ELF-1 (cell line): ENCODE measurements at places on chromosomes 2 and 18.
A peak's percentile ranks its signal among the peaks of the same experiment; 100 is the strongest.

- no peak for DNase-seq
Measured at GRCh38 chr2:237798236-237799059, at the start of gene RBM44. Gene RBM44, plus strand, starts transcription at chr2:237798779. Its CDS starts 14,831 bp downstream, at chr2:237813610.

DNA sequence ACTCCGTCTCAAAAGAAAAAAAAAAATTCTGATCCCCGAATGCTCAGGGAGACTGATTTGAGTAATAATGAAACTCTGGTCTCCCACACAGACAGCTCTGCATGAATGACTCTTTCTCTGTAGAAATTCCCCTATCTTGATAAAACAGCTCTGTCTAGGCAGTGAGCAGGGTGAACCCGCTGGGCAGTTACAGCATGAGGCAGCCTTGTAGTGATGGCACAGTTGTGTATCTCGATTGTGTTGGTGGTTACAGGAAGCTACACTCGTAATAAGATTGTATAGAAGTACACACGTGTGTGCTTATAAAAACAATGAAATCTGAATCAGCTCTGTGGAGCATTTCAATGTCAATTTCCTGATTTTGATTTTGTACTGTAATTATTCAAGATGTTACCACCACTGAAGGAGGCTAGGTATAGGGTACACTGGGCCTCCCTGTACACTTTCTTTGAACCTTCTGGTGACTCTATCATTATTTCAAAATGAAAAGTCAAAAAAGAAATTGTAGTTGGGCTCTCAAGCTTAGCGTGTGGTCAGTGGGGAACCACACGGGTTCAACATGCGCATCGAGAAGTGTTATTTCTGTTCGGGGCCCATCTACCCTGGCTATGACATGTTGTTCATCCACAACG lies 34.9 kb upstream of the ATP8B1 start:
- no peak for DNase-seq

GRCh38 chr2:168431301-168432024 lies 24.6 kb upstream of the CERS6 start:
- no peak for DNase-seq

GRCh38 chr2:127643439-127644065 lies 2.4 kb upstream of the GPR17 start:
- DNase-seq, result no peak

GRCh38 chr2:11944311-11944710 lies 197.9 kb downstream of the LPIN1 start:
- no peak for DNase-seq

- no peak for DNase-seq
Measured at GRCh38 chr2:86274265-86274917, 63.0 kb downstream of the REEP1 start.

DNA sequence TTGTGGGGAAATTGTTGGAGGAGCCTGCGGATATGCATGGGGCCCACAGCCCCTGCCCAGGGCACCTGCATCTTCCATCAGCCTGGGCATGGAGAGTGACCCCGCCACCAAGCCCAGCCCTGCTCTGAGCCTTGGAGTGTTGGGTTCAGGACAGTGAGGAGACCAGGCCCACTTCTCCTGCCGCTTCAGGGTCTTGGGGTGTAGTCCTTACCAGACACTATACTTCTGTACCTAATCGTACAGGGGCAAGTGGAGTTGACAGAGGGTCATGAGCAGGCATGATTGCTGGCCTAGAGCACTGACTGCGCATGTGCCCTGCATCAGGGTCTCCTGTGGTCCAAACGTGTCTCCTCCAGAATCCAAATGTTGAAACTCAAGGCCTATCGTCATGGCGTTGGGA lies 108.9 kb upstream of the ZNF236 start:
- no peak for DNase-seq

GRCh38 chr18:58578835-58579560 lies 49.9 kb downstream of the ALPK2 start:
- peak; percentile 56 for DNase-seq

DNA sequence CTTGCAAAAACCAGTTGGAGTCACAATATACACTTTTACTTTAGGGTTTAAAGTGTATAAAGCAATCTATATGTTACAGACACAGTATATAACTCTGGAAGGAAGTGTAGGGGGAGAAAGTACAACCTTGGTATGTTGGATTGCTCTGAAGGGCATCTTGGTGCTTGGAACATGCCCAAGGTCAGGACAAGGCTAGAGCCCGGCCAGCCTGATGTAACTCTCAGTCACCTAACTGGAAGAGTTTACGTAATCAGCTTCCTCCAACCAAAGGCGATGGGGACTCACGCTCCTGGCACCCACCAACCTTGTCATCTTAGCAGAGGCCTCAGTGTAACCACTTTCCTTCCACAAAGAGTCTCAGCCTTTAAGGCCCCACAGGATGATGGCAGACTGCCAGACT lies 181.1 kb upstream of the ACAA2 start:
- no peak for DNase-seq

GRCh38 chr18:10965119-10965518 lies 184.2 kb downstream of the PIEZO2 start:
- DNase-seq, result no peak

DNA sequence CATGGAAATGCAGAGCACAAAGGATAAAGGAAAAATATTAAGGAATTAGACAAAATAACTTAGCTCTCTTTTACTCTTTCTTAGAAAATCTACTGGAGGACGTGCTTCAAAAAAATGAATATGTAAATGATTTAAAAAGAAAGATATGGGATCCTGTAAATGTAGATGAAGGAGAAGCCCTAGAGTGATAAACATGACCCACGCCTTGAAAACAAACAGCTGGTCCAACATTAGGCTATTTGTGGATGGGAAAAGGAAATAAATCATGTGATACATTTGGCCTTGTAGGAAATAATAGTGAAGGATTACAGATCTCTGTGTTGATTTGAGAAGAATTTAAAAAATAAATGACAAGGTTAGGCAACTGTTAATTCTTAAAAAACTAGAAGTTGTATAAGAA lies 492.1 kb upstream of the SLC39A10 start:
- DNase-seq, result no peak

DNA sequence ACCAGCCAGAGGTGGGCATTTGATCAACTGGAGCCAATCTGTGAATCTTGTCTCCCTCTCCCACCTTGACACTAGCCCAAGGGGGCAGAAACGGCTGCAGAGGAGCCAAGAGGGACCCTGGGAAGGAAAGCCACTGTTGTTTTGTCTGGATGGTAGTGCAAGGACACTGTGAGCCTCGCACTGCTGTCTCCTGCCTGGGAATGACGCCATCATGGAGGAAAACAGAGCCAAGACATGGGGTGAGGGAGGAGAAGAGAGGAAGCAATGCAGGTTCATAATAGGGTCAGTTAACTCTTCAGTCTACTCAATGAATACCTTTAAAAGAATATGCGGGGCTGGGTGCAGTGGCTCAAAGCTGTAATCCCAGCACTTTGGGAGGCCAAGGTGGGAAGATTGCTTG lies 231.1 kb upstream of the AGAP1 start:
- DNase-seq, result no peak

DNA sequence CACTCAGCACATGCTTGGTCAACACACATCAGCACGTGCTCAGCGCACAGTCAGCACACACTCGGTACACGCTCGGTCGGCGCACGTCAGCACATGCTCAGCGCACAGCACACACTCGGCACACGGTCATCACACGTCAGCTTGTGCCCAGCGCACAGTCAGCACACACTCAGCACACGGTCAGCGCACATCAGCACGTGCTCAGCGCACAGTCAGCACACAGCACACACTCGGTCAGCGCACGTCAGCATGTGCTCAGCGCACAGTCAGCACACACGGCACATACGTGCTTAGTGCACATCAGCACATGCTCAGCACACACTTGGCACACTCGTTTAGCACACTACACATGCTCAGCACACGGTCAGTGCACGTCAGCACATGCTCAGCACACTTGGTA lies 49.7 kb upstream of the NFATC1 start:
- DNase-seq, result no peak
